ENCODE measurements at places on chromosomes 4 and X. TPM values are rescaled to one million over a fixed set of nuclear protein-coding genes. Genes with fewer than 3 reads are reported as not detected.

The IQCM gene
- not detected for total RNA-seq

The VEGFC gene
- 35.5 TPM for total RNA-seq

The MAOA gene
- total RNA-seq = 11.0 TPM

The UTP3 gene
- 19.2 TPM for total RNA-seq

The TMPRSS11B gene
- total RNA-seq = not detected

The ITM2A gene
- 0.58 TPM for total RNA-seq

The MAGIX gene
- 1.7 TPM for total RNA-seq

The ASB12 gene
- total RNA-seq = not detected

The FAM9A gene
- not detected for total RNA-seq

The PLP1 gene
- under 0.01 TPM for total RNA-seq

The LRP2BP gene
- 0.58 TPM for total RNA-seq

The CLNK gene
- not detected for total RNA-seq

The DCAF4L1 gene
- total RNA-seq = 0.19 TPM

The RENBP gene
- 2.3 TPM for total RNA-seq

The RAB33A gene
- 15.2 TPM for total RNA-seq

The PAGE4 gene
- total RNA-seq = not detected
